ENCODE measurements at places on chromosomes 1 and 21.
A peak's percentile ranks its signal among the peaks of the same experiment; 100 is the strongest.

DNA sequence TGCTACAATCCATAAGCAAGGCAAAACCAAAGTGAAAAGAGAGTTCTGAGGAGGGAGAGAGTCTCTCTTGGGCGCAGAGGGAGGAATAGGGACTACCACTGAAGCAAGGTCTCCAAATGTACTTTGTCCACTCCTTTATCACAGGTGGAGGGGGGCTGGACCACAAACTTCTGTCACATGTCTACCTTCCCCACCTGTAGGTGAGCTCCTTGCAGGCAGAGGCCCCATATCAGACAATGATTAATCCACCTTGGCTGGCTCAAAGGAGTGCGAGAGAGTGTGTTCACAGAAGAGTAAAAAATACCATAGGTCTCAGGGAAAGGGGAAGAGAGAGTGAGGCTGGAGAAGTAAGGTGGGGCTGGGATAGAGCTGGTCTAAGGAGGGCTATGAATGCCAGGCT lies 4.5 kb downstream of the BEND5 start:
- DNase-seq: no peak

DNA sequence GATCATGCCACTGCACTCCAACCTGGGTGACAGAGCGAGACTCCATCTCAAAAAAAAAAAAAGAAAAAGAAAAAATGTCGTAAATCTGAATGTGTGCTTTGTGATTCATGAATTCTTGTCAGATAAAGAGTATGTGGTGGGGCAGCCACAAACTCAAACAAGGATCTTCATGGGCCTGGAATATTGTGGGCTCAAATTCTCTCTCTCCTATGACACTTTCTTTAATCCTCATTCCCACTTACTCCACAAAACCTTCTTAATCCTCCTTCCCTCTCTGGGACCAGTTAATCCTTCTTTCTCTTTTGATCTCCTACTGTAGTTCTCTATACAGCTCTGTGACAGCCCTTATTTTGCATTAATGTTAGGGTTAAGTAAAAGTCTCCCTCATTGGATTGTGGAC lies 112.3 kb downstream of the AK5 start:
- no peak for DNase-seq

GRCh38 chr1:1202831-1203560 lies 3.4 kb downstream of the TNFRSF18 start:
- no peak for DNase-seq

GRCh38 chr1:8472668-8473067 lies 154.8 kb downstream of the SLC45A1 start:
- DNase-seq: no peak

- DNase-seq: no peak
These were observed 30.0 kb upstream of the ETS2 start for GRCh38 chr21:38775733-38776132.

GRCh38 chr1:37764414-37764825 lies 500 bp downstream of the EPHA10 start:
- DNase-seq: peak; percentile 21

DNA sequence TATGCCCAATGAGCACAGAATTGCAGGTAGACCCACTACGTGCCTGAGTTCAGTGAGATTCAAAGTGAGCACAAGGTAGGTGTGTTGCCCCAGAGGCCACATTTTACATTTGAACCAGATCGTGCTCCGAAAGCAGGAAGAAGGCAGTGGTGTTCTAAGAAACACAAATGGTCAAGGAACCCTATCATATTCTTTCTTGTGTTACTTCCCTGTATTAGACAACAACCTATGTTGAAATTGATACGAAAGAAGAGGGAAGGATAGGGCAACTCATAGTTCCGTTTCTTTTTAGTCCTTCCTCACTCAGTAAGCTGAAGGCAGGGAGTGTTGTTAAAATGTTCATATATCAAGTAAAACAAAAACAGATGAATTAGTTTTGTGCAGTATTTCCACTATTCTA lies 33.9 kb downstream of the OLFML2B start:
- DNase-seq: no peak

GRCh38 chr1:15168479-15168878 lies 14.9 kb downstream of the TMEM51 start:
- no peak for DNase-seq

DNA sequence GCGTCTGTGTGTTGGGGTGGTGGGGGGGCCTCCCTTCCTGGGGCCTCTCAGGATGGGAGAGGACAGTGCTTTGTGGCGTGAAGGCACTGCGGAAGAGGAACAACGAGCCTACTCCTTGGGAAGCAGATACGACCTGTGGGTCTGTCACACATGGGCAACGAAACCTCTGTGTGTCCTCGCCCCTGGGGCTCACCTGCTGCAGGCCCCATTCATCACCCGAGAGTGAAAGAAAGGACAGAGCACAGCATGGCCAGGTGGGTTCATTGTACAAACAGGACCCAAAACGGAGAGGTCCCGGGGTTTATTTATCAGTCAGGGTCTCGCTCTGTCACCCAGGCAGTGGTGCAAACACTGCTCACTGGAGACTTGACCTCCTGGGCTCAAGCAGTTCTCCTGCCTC lies 40.1 kb upstream of the LIN9 start:
- no peak for DNase-seq

GRCh38 chr21:25994758-25995163 lies 175.8 kb downstream of the APP start:
- DNase-seq: no peak

GRCh38 chr1:244339073-244339692 lies 112.5 kb downstream of the ADSS2 start:
- DNase-seq: no peak

- DNase-seq: no peak
These were observed 20.6 kb downstream of the RUNX3 start for GRCh38 chr1:24909388-24909898.

DNA sequence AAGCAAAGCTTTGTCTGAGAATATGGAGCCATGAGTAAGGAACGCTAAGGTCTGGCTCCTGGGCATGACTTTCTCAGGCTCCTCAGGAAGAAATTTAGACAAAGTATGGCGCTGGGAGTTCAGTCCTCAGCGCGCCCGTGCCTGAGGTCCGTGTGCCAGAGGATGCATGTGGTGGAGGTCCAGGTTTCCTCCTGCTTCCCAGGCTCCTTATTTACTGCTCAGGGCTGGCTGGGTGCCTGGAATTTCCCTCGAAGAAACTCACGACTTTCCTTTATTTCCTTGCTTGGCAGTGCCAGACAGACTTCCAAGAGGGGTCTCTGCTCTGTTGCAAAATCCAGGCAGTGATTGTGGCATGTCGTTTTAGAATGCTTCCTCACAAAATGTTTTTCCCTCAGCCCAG lies 13.3 kb downstream of the GCSAML start:
- no peak for DNase-seq

DNA sequence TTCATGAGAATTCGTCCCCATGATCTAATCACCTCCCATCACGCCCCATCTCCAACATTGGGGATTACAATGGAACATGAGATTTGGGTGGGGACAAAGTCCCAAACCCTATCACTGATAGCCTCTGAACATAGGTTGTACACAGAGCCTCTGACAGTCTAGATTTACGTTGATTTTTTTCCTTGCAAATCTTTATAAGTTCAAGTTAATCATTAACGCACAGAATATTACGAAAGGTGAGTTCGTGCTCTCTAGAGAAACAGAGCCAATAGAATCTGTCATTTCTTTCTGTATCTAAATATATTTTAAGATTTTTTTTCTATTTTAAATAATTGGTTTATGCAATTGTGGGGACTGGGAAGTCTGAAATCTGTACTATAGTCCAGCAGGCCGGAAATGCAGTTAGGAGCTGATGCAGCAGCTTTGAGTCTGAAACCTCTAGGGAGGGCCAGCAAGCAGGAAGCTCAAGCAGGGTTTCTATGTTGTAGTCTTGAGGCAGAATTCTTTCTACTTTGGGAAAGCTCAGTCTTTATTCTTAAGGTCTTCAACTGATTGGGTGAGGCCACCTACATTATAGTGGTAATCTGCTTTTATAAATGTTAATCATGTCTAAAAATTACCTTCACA lies 61.0 kb downstream of the SELENOF start:
- no peak for DNase-seq

GRCh38 chr1:220990427-220991339 lies 111.4 kb downstream of the HLX start:
- DNase-seq: peak; percentile 62

- DNase-seq: no peak
These were observed 498.9 kb downstream of the ADGRL2 start for GRCh38 chr1:82299656-82300055.

GRCh38 chr1:225843426-225843795 lies 33.5 kb downstream of the EPHX1 start:
- DNase-seq: no peak

DNA sequence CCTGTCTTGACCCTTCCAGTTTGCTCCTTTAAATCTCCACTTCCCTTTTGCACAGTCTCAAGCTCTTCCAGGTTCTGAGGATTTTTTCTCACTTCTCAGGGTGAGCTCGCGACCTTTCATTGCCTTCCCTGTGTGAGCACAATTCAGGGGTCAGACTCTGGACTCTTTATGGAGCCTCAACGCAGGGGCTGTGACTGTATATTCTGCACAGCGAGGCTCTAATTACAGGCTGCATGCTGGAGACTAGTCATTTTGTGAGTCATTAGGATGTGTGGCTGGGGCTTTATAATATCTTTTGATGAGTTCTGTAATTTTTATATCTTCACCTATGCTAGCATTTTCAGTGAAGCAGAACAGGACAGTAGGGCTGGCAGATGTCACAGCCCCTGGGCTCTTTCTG lies 270.7 kb downstream of the KAZN start:
- no peak for DNase-seq

- DNase-seq: no peak
These were observed 43.2 kb downstream of the YARS1 start for GRCh38 chr1:32773764-32774463.

- no peak for DNase-seq
These were observed 36.7 kb upstream of the IGSF3 start for GRCh38 chr1:116704278-116704677.

GRCh38 chr1:63368131-63368530 lies 704 bp downstream of the ALG6 start:
- no peak for DNase-seq

DNA sequence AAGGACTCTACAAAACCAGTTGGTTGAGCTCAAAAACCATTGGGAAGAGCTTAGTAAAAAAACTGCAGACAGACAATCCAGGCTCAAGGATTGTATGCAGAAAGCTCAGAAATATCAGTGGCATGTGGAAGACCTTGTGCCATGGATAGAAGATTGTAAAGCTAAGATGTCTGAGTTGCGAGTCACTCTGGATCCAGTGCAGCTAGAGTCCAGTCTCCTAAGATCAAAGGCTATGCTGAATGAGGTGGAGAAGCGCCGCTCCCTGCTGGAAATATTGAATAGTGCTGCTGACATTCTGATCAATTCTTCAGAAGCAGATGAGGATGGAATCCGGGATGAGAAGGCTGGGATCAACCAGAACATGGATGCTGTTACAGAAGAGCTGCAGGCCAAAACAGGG lies 104.0 kb upstream of the BMP8A start:
- peak; percentile 59 for DNase-seq

DNA sequence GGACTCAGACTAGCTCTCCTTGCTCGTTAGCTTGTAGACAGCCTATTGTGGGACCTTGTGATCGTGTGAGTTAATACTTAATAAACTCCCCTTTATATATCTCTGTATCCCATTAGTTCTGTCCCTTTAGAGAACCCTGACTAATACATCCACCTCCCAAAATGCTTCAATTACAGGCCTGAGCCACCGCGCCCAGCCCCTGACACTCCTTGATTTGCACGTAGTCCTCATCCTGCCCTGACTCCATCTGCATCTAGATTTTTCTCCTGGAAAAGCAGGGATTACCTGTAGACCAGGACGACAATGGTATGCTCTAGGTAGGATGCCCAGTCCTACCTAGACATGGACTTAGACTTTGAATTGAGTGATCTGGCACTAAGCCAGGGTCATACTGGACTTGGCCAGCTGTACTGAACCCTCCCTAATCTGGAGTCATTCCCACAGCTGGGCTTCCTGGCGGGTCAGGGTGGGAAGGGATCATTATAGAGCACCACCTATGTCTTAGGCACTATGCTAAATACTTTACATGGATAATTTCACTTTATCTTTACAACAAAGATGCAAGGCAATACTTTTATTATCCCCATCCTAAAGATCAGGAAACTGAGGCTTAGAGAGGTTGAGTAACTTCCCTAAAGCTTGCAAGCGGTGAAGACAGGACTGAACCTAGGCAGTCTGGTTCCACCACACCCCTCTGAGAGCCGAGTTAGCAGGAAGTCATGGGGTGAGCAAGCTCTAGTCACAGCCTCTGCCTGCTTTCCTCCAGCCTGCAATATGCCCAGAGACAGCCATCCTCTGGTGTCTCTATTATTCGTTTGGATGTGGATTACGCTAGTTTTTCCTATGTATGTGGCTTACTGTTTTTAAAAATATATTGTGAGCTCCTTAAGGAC lies 89.4 kb downstream of the DTL start:
- DNase-seq: no peak

DNA sequence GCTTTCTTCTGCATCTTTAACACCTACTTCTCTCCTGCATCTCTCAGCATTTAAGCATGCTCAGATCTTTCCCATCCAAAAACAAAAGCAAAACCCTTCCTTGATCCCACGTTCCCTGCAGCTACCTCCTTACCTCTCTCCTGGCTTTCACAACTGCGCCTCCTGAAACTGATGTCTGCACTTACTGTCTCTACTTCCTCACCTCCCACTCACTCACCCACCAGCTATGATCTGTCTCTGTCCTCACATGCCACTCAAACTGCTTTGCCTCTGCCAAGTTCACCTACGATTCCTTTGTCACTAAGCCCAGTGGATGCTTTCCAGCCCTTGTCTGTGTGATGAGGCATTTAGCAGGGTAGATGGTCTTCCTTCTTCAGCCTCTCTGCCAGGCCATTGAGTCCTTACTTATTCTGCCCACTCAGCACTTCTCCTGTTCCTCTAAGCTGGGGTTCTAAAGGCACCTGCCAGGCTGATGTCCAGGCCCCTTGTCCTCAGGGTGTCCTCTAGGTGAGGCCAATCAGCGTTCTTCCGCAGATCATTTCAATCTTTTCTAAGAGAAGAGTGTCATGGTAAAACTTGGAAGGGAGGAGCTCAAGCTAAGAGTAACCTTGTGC lies 10.0 kb upstream of the GJB3 start:
- no peak for DNase-seq

GRCh38 chr1:109263234-109263596 lies 13.9 kb downstream of the CELSR2 start:
- no peak for DNase-seq

DNA sequence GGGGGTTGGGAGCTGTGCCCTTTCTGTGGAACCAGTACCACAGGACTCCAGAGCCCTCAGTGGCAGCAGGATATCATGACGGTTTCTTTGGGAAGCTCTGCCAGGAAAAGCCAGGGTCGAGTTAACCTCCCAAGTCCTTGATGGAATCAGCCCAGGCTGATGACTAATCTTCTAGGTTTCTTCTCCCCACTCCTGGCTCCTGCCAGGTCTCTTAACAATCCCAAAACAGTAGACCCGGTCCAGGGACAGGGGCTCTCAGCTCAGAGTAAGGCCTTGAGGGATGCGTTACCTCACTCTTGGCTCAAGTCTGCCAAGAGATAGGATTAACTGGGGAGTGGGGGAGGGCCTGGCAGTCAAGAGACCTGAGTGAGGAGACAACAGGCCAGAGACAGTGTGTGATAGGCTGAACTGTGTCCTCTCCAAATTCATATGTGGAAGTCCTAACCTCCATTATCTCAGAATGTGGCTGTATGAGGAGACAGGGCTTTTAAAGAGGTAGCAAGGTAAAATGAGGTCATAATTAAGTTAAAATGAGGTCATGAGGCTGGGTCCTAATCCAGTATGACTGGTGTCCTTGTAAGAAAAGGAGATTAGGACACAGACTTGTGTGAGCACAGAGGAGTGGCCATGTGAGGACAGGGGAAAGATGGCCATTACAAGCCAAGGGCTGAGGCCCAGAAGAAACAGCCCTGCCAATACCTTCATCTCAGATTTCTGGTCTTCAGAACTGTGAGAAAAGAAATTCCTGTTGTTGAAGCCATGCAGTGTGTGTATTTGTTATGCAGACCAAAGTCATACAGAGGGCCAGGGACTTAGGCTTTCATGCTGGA lies 95.0 kb downstream of the BEND5 start:
- DNase-seq: no peak

All from HFF-Myc (cell line).